ENCODE measurements at places on chromosomes 13 and 19. TPM values are rescaled to one million over a fixed set of nuclear protein-coding genes. Genes with fewer than 3 reads are reported as not detected.

The KCNJ14 gene
- 1.7 TPM for total RNA-seq

The FGF21 gene
- total RNA-seq, result not detected

The CDX2 gene
- total RNA-seq, result not detected

The C3 gene
- total RNA-seq, result 3.1 TPM

The ZNF497 gene
- total RNA-seq, result 0.31 TPM

The DAND5 gene
- total RNA-seq, result not detected

The HSD17B14 gene
- total RNA-seq, result 0.42 TPM

The ERICH6B gene
- not detected for total RNA-seq

The PRODH2 gene
- not detected for total RNA-seq
